CMK (cell line): ENCODE measurements at places on chromosomes 4 and X.

DNA sequence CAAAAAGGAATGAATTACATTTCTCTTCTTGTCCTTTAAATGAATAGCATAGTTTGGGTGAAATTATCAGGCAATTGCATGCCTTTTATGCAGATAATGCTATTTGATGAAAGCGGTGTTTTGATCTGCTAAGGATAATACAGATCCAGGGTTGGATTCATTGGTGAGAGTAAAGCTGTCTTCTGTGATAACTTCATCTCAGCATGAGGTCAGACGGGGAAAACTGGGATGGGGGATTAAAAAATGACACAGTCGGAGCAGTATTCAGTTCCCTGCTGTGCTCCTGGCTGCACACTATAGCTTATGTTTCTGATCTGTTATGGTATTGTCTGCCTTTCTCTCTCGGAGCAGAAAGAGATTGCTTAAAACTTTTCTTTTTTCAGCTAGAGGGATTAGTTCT, 105.9 kb upstream of the TENM3 start:
- no peak for DNase-seq

GRCh38 chr4:33068539-33068938, 2348.4 kb downstream of the PCDH7 start:
- DNase-seq: no peak

- no peak for DNase-seq
Measured at GRCh38 chr4:128484896-128485295, 197.3 kb upstream of the PGRMC2 start.

DNA sequence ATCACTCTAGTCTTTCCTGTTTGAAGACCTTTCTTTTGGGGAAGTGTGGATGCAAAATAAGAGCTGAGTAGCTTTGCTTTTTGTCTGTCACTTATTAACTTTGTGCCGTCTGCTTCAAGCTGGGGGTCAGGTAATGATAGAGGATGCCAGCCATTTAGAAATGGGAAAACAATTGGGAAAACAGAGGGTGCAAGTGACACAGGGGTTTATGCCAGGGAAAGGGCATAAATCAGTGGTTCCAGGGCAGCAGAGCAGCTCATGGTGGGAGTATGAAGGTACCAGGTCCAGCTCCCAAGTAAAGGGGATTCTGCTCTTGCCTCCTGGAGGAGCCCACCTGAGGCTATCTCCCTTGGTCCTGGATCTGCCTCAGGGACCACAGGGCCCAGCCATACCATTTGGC, 91.9 kb upstream of the GPR50 start:
- no peak for DNase-seq

GRCh38 chr4:8675383-8675782, 82.8 kb downstream of the CPZ start:
- no peak for DNase-seq

GRCh38 chr4:112897543-112897942, 151.9 kb upstream of the ANK2 start:
- no peak for DNase-seq

DNA sequence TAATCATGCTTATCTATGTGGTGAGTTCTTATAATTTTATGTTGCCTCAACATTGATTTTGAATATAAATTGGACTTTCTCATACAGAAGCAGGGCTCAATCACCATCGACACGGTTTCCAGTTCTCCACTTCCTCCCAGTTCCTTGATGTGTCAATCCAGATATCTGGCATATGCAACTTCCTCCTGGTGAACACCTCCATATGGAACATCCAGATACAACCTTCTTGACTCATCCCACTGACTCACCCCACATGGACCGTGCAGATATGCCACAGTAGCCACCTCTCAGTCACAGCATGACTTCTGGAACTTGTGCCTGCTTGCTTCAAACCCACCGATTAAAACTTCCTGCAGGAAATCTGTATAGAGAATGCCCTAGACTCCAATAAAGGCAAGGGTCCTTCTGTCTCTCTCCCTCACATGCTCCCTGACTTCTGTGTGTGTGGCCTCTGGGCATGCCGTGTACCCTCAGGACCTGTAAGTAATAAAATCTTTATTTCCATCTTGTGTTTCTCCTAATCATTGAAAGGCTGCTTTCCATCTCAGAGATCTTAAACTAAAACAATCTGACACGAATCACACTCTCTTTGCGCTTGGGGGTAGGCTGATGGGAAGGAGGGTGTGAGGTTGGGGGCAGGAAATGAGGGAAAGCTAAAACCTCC, 67.0 kb downstream of the HTRA3 start:
- peak; percentile 79 for DNase-seq
